ENCODE measurements at places on chromosomes 2 and 18. TPM values are rescaled to one million over a fixed set of nuclear protein-coding genes. Genes with fewer than 3 reads are reported as not detected.

RAB17 gene
- not detected for total RNA-seq

LYG1 gene
- total RNA-seq = 1.2 TPM

NDUFV2 gene
- total RNA-seq = 133 TPM

BOD1L2 gene
- not detected for total RNA-seq

MAP2 gene
- total RNA-seq = 177 TPM

C2orf66 gene
- total RNA-seq = 0.34 TPM

ARHGEF33 gene
- 1.1 TPM for total RNA-seq

CLIP4 gene
- 3.3 TPM for total RNA-seq
